ENCODE measurements at places on chromosomes 13 and 19. TPM values are rescaled to one million over a fixed set of nuclear protein-coding genes. Genes with fewer than 3 reads are reported as not detected.

Gene ZNF181
- 12.9 TPM for total RNA-seq

Gene C13orf42
- 0.21 TPM for total RNA-seq

Gene SMAD9
- 0.26 TPM for total RNA-seq

Gene PRR22
- total RNA-seq = 2.2 TPM

Gene ZFP14
- 13.9 TPM for total RNA-seq

Gene KLK5
- total RNA-seq = not detected

Gene CEACAM4
- total RNA-seq = not detected

Gene ZNF253
- total RNA-seq = 23.3 TPM

Gene ATP4A
- total RNA-seq = not detected

Gene KLK2
- total RNA-seq = not detected

Gene LILRB1
- not detected for total RNA-seq

Gene LSM4
- total RNA-seq = 166 TPM

Gene HIF3A
- total RNA-seq = 54.2 TPM
